ENCODE measurements at places on chromosomes 1 and 21.

GRCh38 chr1:2229037-2229864 is 1.1 kb downstream of the SKI start:
- DNase-seq: no peak

DNA sequence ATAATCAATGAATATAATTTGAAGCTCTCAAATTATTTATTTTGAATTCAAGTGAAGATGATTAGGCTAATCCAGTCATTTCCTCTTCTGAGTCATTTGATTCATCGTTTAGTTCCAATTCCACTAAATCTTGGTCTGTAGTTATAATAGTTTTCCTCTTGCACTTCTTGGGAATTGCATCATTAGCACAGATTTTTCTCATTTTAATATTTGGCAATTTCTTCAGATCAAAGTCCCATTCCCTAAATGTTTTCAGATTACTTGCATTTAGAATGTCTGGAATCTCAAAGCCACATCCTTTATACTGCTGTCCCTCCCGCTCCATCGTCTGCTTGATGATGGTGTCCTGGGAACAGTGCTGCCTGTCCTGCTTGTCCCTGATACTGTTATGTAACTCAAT is 43.5 kb downstream of the MAST2 start:
- no peak for DNase-seq

GRCh38 chr1:11373895-11374747 is 101.1 kb downstream of the UBIAD1 start:
- no peak for DNase-seq

GRCh38 chr21:14706712-14707510 is 160.8 kb upstream of the SAMSN1 start:
- DNase-seq: no peak

DNA sequence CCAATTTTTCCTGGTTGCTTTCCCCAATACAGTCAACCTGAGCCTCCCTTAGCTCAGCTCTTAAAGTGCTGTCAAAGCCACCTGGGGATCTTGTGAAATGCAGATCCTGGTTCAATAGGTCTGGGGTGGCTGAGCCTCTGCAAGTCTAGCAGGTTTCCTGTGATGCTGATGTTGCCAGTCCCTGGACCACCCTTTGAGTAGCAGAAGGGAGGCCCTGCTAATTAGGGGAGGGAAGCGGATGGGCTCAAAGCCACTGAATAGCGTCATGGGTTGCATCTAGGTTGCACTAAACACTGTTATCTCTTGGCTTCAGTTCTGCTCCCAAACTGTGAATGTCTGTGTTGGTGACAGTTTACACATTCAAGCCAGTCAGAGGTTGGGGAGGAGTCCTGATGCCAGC is 127.2 kb downstream of the KAZN start:
- DNase-seq: no peak

GRCh38 chr1:160307118-160307791 is 22.3 kb upstream of the PEX19 start:
- DNase-seq: no peak

- no peak for DNase-seq
Observed at GRCh38 chr1:45407629-45408287, 67.5 kb upstream of the MUTYH start.

DNA sequence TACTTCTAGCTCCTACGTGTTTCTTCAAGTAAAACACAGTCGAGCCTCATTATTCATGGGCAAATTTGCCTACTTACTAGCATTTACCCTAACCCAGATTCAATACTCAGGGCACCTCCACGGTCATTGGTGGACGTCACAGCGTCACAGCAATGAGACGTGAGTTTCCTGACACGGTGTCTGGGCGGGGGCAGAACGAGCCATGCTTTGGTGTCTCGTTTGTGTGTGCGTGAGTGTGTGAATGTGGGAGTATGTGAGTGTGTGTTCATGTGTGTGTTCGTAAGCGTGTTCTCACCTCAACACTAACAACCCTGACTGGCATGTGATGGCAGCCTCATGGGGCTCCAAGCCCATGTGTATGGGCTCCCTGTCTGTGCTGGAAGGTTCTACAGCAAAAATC is 17.5 kb upstream of the COL18A1 start:
- no peak for DNase-seq

- no peak for DNase-seq
Observed at GRCh38 chr1:151716771-151717631, at the start of gene CELF3. Gene CELF3 (minus strand): TSS chr1:151716803. CDS start chr1:151716020, 783 bp downstream.

GRCh38 chr1:117128323-117129079 is 7.0 kb upstream of the TRIM45 start:
- no peak for DNase-seq

- DNase-seq: no peak
Observed at GRCh38 chr1:173666646-173667045, 3.0 kb downstream of the ANKRD45 start.

- no peak for DNase-seq
Observed at GRCh38 chr21:31443736-31444521, 99.9 kb upstream of the TIAM1 start.

DNA sequence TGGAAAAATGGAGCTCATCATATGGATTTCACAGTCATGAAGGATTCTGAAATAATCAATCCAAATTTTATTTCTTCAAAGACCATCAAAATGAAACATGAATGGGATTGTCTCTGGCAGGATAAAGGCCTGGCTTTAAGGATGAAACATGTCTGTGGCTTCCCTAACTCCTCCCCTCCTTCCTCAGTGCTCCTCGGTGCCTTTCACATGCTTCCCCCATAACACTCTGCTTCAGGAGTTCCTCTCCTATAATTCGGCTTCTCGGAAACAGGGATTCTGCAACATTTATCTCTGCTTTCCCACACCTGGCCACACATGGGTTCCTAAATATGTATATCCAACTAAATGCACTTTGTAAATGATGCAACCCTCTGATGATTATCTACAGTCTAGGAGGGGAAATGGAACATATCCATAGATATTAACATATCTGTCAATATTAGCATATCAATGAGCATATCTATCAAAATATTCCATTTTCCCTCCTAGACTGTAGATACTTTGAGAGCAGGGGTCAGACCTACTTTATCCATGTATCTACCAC is 153.8 kb downstream of the PLPP3 start:
- DNase-seq: no peak

DNA sequence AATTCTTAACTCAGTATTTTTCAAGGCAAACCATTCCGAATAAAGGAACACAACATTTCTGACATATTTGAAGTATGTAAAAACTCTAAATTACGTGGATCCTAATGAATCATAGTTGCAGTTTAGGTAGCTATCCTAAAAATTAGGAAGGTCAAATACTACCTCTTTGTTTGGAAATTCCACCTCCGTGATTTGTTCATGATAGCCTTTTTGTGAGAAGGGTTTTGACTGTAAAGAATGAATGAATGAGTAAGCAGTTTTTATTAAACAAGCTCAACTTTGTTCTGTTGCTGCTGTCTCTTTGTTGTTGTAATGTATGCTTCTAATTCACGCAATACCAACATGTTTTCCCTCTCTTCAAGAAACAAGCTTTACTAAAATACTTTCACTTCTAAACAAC is 840.4 kb downstream of the USP25 start:
- no peak for DNase-seq

DNA sequence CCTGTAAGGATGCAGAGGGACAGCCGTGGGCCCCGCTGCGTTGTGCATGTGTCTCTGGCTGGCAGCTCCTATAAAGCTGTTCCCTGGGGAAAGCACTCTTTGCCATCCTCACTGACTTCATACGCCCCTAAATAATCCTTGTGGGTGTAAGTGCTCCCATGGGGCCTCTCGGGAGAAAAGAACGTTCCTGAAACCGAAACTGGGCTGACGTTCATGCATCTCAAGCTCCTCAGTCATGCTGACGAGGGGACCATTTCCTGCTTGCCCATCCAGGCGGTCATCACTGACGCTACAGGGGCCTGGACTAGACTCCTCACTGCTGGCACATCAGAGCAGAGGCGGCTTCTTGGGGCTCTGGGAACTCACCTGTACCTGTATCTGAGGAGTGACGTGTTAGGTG is 73.1 kb upstream of the USP24 start:
- no peak for DNase-seq

DNA sequence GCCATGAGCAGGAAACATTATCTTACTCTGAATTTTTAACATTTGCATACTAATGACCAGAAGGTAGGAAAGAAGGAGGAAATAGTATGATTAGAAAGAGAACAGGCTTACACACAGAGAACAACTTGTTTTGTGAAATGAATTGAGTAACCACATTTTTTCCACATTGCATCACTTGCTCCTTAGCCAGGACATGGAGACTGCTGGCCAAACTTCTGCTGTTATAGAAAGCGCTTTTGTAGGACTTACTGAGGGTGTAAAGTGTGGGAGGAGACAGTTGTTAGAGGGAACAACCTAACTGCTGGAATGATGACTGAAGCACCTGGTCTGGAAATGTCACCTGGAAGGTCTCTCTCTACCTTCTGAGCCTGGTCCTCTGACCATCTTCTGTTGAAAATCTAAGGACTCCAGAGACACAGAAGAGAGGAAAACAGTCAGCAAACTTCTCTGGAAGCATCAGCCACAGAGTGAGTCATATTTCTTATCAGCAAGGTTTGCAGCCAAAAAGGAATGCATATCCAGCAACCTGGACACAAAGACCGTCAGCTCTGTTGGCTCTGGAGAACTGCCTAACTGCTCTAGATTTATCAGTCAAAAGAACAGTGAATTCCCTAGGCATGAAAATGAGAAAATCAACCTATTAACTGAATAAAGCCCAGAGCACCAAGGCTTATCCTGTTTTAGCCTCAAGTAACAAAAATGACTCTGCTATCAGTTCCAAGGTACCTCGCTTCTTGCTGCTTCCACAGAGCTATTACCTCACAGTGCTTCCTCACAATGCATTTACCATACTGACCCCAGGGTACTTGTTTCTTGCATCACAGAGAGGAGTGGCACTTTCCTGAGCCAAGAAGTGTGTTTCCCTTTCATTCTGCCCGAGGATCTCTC is 88.0 kb upstream of the SLFNL1 start:
- no peak for DNase-seq

- no peak for DNase-seq
Observed at GRCh38 chr1:53188099-53188498, 8.5 kb upstream of the CPT2 start.

DNA sequence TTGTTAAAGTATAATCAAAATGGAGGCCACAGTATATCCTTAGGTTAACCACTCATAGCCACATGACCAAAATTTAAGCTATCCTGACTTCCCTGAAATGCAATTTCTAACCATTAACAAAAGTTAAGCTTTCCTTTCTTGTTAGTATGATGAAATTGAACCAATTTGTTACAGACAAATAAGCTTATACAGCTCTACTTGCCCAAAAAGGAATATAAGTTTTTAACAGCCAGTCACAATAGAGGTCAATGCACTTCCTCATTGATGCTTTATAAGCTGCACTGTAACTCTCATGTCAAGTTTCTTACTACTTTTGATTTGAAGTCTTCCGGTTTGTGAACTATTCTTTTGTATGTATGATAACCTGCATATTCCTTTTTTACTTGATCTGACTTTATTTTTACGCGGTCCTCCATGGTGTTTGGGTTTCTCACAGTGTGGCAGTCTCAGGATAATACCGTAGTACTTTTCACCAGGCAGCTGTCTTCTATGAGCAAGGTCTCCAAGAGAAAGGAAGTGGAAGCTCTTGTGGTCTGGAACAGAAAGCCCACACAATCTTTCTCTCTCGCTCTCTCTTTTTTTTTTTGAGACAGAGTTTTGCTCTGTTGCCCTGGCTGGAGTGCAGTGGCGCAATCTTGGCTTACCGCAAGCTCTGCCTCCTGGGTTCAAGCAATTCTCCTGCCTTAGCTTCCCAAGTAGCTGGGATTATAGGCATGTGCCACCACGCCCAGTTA is 331.6 kb downstream of the SRGAP2C start:
- no peak for DNase-seq

GRCh38 chr1:198270273-198270828 is 113.6 kb downstream of the NEK7 start:
- DNase-seq: no peak

- DNase-seq: no peak
Observed at GRCh38 chr21:18603261-18603660, 199.7 kb upstream of the TMPRSS15 start.

GRCh38 chr1:87916965-87917364 is 588.3 kb downstream of the LMO4 start:
- no peak for DNase-seq

- DNase-seq: no peak
Observed at GRCh38 chr1:86064899-86065298, 91.7 kb downstream of the COL24A1 start.

DNA sequence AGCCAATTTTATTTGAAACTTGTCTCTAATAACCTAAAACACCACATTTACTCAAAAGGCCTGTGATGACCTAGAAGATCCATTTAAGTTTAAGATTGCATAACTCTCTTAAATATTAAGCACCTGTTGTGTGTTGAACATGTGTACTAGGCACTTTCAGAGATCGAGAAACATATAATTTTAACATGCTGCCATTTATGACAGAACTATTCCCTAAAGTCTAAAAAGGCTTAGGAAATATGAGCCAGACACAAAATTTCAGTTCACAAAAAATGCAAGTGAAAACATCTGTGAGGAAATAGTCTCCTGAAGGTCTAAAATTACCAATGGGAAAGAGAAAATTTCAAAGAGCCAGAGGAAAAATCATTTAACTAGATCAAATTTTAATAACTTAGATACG is 37.7 kb downstream of the CEP170 start:
- no peak for DNase-seq

- no peak for DNase-seq
Observed at GRCh38 chr1:247096544-247096943, 7.6 kb downstream of the ZNF669 start.

- DNase-seq: no peak
Observed at GRCh38 chr1:33577663-33578062, 105.2 kb downstream of the ZSCAN20 start.

GRCh38 chr1:225712391-225712790 is 59.5 kb upstream of the ENAH start:
- DNase-seq: no peak

- DNase-seq: no peak
Observed at GRCh38 chr1:224733027-224733911, 117.2 kb downstream of the CNIH3 start.

DNA sequence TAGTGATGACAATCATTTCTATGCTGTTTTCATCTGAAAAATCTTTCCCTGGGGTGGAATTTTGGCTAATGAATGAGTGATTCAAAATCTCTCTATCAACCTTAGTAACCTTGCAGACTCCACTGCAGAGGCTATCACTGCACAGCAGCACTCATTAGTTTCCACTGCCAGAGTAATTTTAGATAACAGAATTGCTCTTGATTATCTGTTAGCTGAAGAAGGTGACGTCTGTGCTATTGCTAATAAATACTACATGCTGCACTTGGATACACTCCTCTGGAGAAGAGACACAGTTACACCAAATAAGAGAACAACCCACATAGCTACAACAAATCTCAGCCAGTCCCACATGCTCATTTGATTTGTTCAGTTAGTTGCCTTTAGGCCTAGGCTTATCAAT is 1348.4 kb downstream of the NCAM2 start:
- DNase-seq: no peak

GRCh38 chr1:208004851-208005250 is 93.9 kb upstream of the CD34 start:
- DNase-seq: no peak

DNA sequence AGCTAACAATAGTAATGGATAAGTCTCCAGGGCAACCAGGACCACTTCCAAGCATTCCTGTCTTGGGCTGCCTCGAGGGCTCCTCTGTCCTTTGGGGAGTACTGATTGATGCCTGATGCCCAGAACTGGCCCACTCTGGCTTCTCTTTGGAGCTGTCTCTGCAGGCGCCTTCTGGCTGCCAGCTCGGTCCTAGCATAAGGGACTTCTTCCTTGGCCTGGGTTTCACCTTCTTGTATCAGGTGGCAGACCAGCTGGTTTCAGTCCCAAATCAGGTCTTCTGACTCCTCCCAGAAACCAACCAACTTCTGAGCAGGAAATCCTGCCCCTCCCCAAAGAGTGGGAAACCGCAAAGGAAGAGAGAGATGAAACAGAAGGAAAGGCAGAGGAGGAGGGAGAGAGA is 10.6 kb downstream of the G0S2 start:
- no peak for DNase-seq

All from stimulated activated CD4-positive, alpha-beta T cell treated with anti-CD3 and anti-CD28 coated beads, Interleukin-1b, Interleukin-23, amount 100 ng/mL, for 24 hours (primary cell).